ENCODE measurements at places on chromosomes 16 and 17. TPM values are rescaled to one million over a fixed set of nuclear protein-coding genes. Genes with fewer than 3 reads are reported as not detected.

The CNGB1 gene
- not detected for total RNA-seq

The HS3ST4 gene
- not detected for total RNA-seq

- no peaks in the 10 kb centered on the region for H3K36me3 ChIP-seq
- H3K27ac ChIP-seq: no peak overlapping the region
- no peak overlapping the region for H3K4me3 ChIP-seq
- H3K4me1 ChIP-seq: 0 out of 2 replicates have a peak, but pooled peaks cover 1% of the 10 kb centered on the region
- no peaks in the 10 kb centered on the region for H3K27me3 ChIP-seq
Measured at GRCh38 chr16:68524069-68524820, 14.8 kb upstream of the ZFP90 start.

GRCh38 chr17:8904201-8904600 is 36.7 kb upstream of the PIK3R6 start:
- no peak overlapping the region for H3K4me3 ChIP-seq
- H3K36me3 ChIP-seq: no peaks in the 10 kb centered on the region
- peaks cover 13% of the 10 kb centered on the region for H3K27me3 ChIP-seq

The RPGRIP1L gene
- total RNA-seq: 16.3 TPM

DNA sequence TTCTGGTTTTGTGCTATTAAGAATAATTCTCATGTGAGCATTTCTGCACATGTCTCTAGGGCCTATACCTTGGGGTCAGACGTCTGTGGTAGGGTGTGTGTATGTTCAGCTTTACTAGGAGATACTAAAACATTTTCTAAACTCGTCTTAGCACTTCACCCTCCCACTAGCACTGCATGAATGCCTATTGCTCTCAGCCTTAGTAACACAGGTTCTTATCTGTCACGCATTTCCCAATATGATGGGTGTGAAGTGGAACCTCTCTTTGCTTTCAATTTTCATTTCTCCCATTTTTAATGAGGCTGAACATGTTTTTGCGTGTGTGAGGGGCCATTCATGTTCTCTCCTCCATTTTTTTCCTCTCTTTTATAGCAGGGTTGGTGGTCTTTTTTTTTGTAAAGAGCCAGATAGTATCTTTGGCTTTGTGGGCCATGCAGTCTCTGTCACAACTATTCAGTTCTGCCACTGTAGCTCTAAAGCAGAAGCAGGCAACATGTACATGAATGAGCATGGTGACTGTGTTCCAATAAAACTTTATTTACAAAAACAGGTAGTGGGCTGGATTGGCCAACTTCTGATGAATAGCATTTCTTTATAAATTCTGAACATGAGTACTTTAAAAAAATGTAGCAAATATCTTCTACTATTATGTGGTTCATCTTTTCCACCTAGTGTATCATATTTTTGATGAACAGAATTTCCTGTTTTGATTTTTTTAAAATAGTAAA is 354.0 kb downstream of the XYLT1 start:
- no peak for DNase-seq
- H3K27me3 ChIP-seq: no peaks in the 10 kb centered on the region
- H3K4me1 ChIP-seq: no peaks in the 10 kb centered on the region
- peaks cover 3% of the 10 kb centered on the region for H3K36me3 ChIP-seq

The PTX4 gene
- total RNA-seq: not detected

GRCh38 chr17:27339836-27340550 is 46.1 kb downstream of the WSB1 start:
- H3K27ac ChIP-seq: no peak overlapping the region
- no peaks in the 10 kb centered on the region for H3K4me1 ChIP-seq
- H3K4me3 ChIP-seq: no peak overlapping the region
- DNase-seq: peak; percentile 46
- no peaks in the 10 kb centered on the region for H3K27me3 ChIP-seq
- no peaks in the 10 kb centered on the region for H3K36me3 ChIP-seq

The FOXL1 gene
- 13.0 TPM for total RNA-seq

The KRTAP4-6 gene
- total RNA-seq: not detected

GRCh38 chr17:2172077-2172851 is 117.4 kb downstream of the HIC1 start:
- H3K27ac ChIP-seq: peak overlapping the region; percentile 99
- H3K4me1 ChIP-seq: peaks cover 52% of the 10 kb centered on the region
- no peaks in the 10 kb centered on the region for H3K27me3 ChIP-seq
- peak overlapping the region; percentile 59 for H3K4me3 ChIP-seq
- DNase-seq: peak; percentile 95
- H3K36me3 ChIP-seq: 0 out of 2 replicates have a peak, but pooled peaks cover 7% of the 10 kb centered on the region

Data from GM23248 (cell line).